ENCODE measurements at places on chromosomes 4 and X.

DNA sequence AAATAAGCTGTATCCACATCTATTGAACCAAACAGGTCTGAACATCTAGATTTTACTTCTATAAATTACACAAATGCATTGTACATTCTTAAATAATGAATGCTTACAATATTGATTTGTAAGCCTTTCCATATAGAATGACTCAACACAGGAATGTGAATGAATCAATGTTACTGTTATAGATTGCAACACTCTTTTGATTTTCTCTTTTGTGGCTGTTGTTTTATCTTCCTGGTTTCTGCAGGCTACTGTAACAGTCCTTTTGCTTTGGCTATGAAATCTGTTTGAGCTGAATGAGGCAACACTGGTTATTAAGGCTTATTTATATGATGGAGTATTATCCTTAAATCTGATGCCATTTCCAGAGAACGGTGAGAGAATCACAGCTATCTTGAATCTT, 49.5 kb downstream of the GPR50 start:
- no peak for DNase-seq

DNA sequence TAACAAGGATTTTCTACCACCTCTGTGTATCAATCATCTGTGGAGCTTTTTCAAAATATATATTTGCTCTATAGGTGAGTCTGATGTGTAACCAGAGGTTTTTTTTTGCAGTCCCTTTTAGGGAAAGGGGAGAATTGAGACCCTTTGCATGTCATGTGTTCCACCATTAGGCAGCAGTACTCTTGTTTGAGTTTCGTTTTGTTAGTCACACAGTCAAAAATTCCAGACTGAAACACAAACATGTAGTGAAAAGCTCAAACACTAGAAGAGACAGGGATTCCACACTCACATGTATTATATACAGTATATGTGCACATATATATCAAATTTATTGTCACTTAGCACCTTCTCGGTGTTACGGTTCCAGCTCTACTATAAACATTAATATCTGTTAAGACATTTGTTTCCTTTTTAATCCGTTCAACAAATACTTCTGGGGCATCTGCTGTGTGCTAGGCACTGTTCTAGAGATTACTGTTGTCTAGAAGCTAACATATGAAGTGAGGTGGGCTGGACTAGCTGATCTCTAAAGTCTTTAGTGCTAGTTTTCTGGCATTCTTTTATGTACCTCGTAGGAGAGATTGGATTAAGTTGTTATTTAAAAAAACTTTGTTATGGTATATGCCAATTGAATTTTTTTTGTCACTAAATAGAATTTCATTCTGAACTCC, 5.5 kb downstream of the USP9X start:
- no peak for DNase-seq

DNA sequence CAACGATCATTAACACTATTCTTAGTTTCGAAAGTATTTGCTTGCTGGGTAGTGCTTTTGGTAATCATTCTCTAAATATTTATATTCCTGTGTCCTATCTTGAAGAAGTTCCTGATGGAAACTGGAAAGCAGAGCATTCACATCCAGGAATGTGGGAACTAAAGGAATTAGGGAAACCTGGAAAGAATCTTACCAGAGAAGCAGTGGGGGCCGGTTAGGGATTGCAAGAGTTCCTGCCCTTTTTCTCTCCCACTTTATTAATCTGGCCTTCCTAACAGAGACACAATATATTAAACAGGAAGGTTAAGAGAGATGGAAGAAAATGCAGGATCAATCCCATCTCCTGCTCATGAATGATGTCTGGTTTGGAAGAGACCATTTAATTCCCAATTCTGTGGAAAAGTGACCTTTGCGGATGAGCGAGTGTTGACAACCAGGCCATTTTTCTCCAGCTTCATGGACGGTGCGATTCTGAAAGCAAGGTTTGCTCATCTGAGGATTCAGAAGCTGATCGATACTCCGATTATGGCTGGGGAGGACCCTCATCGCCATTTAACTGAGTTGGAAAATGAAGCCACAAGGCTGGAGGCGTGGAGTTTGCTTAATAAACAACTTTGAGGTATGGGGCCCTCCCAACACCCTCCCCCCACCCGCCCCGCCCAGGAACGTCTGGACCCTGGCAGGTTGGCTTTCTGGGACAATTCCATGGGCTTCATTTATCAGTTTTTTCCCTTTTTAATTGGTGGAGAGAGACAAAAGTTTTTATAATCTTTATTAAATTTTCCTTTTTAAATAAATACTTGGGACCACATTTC, 52.3 kb downstream of the C4orf51 start:
- DNase-seq: peak; percentile 40

DNA sequence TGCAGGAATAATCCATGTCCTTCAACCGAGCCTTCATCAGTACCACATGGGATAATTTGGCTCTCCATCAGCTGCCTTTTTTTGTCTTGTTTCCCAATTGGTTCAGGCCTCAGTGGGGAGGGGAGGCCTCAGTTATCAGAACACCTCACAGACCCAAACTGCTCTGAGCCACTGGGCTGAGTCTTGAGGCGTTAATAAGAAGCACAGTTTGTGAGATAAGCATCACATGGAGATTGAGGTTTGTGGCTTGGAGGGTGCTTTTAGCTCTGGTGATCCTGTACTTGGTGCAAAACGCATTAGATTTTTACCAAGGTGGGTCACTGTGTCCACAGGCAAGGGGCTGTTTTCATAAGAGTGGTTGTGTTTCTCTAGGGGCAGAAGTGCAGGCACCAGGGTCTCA, 82.8 kb upstream of the HPF1 start:
- DNase-seq: no peak

- DNase-seq: no peak
These were observed 37.9 kb downstream of the RAP2C start for GRCh38 chrX:132181364-132181763.

DNA sequence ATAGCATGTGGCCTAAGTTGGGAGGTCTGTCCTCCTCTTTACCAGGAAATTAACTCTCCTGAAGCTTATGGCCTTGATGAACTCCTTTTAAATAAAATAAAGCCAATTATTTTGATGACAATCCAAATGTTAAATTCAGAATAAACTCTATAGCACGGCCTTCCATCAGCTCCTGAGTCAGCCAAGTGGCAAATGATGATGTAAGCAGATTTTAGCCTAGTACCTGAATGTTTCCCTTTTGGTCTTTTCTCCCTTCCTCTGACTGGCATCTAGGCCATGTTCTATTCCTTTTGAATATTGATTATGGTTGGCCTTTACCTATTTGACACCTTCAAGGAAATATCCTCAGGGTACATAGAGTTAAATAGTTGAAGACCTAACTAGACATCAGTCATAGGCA, 76.2 kb downstream of the PARM1 start:
- no peak for DNase-seq

GRCh38 chr4:8756816-8757215, 114.8 kb downstream of the HMX1 start:
- DNase-seq: no peak

GRCh38 chr4:2287594-2287915, 25.6 kb upstream of the MXD4 start:
- DNase-seq: no peak

GRCh38 chr4:177264788-177265422, 44.8 kb upstream of the NEIL3 start:
- no peak for DNase-seq

- DNase-seq: peak; percentile 42
These were observed 385 bp downstream of the DCLK2 start for GRCh38 chr4:150078579-150079080.

- DNase-seq: no peak
These were observed 114.7 kb upstream of the TTC29 start for GRCh38 chr4:147060151-147060931.

GRCh38 chr4:61085534-61085933, 114.6 kb upstream of the ADGRL3 start:
- no peak for DNase-seq
